Activated naive CD8-positive, alpha-beta T cell treated with anti-CD3 and anti-CD28 coated beads, Interleukin-2, amount 10 ng/mL, durations not matched to agents 7 days and 5 days (primary cell): ENCODE measurements at places on chromosomes 7 and 10.

GRCh38 chr7:87316097-87316700, 29.3 kb upstream of the CROT start:
- no peak for DNase-seq

DNA sequence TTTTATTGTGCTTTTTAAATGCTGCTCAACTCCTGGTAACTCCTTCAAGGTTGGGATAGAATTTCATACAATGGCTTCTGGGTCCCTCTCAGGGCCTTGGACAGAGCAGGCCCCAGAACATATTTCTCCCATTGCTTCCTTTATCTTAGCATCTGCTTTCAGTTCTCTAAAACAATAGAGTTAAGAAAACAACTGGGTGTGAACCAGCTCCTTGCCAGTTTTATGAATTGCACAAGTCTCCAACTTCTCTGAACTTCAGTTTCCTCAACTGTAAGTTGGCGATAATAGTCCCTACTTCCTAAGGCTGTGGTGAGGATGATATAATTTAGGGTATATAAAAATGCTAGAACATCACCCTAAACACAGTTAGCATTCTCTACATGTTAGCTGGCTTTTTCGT, 77.0 kb upstream of the INHBA start:
- no peak for DNase-seq

- peak; percentile 55 for DNase-seq
Observed at GRCh38 chr10:128064108-128064969, 61.9 kb downstream of the MKI67 start.

GRCh38 chr7:2325162-2325561, 10.9 kb upstream of the SNX8 start:
- DNase-seq, result no peak

- DNase-seq, result no peak
Observed at GRCh38 chr10:114607358-114607998, 50.6 kb downstream of the ABLIM1 start.

- peak; percentile 76 for DNase-seq
Observed at GRCh38 chr10:62817121-62817765, 1.1 kb upstream of the EGR2 start.

- no peak for DNase-seq
Observed at GRCh38 chr7:98199131-98199530, 12.1 kb upstream of the BHLHA15 start.
